Bronchial epithelial cell (primary cell): ENCODE measurements at places on chromosomes 13 and 19.
A peak's percentile ranks its signal among the peaks of the same experiment; 100 is the strongest.

- DNase-seq = no peak
Measured at GRCh38 chr13:111327730-111328573, 7.5 kb downstream of the TEX29 start.

DNA sequence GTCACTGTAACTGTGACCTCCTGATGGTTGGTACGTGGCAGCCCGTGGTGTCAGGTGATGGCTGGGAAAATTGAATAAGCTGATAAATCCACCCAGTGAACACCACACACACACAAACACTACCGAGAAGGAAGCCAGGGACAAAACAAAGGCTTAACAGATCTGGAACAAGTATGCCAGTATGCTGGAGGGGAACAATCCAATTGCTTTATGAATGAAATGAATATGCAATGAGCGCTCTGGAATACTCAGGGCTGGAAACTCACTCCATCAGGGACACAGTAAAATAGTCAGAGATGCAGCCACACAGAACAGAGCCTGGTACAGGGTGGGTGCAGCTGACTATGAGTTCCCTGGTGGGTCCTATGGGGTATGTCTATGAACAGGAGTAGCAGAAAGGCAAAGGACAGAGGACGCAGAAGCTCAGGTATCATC is 16.7 kb downstream of the TMTC4 start:
- no peak for DNase-seq

GRCh38 chr19:32287086-32287485 is 58.3 kb upstream of the ZNF507 start:
- no peak for DNase-seq

DNA sequence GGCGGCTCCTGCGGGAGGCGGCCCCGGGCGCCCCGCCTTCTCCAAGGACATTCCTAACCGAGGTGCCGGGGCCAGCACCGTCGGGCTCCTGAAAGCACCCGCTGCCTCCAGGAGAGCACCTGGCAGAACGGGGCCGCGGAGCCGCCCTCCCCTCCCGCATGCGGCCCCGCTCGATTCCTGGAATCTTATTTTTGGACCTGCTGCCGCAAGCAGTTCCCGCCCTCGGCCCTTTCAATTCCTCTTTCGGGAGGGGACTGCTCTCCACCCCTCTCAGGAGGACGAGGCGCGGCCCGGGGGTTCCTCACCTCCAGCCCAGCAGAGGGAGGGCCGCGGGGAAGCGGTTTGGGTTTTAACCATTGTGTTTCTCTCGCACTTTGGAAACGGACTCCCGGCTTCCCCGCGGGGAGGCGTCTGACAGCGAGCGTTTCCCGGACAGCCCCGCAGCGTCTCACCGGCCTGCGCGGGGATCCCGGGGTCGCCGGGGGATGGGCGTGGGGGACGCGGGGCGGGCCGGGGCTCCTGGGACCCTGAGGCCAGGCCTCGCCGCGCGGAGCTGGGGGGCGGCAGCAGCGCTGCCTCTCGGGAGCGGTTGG is 849 bp downstream of the GAS6 start:
- no peak for DNase-seq

GRCh38 chr13:78600280-78600883 is 3.0 kb downstream of the POU4F1 start:
- no peak for DNase-seq

- DNase-seq = no peak
Measured at GRCh38 chr13:110932588-110932987, 17.7 kb upstream of the ANKRD10 start.

DNA sequence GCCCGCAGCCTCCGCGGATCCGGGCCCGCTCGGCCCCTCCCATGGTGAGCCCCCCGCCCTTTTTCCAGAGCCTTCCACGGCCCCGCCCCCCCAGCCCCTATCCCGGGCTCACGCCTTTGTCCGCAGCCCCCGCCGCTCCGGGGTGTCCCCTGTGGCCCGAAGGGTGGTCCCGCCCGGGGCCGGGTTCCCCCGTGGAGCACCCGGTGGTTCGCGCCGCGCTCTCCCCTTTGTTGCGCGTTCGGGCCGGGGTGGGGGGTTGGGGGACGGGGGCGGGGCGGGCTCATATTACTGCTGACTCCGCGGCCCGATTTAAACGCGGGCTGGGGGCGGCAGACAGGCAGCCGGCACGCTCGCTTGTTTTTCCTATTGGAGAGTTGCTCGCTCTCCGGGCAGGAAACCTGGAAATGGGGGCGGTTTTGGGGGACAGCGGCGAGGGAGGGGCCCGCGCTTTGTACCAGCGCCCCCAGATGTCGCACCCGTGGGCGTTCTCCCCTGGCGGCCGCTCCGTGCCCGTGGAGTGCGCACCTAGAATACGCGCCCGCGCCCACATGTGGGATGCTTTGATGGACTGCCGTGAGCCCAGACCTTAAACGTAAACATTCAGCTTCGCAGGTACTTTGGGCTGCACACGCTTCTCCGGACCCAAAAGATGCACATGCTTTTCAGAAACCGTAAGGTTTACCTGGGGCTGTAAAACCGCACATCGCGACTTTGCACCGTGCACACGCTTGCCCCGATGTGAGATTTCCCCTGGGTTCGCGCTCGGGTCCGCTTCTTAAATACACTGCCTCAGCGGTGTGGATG is 699 bp downstream of the PTOV1 start:
- no peak for DNase-seq

- DNase-seq = peak; percentile 73
Measured at GRCh38 chr13:46687810-46688209, 109.2 kb downstream of the ESD start.

GRCh38 chr19:29001141-29001581 is 211.8 kb downstream of the UQCRFS1 start:
- DNase-seq = no peak

DNA sequence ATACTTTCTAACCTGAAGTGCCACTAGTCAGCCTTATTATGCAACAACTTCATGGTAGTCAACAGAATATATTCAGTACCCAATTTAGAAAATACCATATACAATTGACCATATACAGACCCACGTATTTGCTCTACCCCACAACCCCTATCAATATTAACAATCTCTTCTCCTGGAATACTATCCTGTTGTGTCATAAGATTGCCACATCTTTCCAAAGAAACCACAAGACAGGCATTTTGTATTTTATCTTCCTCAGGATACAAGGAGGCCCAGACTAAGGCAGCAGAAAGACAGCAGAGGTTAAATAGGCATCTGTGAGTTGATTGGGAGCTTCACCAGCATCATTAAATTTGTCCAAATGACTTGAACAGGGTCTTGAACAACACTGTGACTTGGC is 4.5 kb downstream of the SPART start:
- peak; percentile 42 for DNase-seq

- DNase-seq = peak; percentile 14
Measured at GRCh38 chr13:76222511-76222910, 586.4 kb downstream of the LMO7 start.

GRCh38 chr13:76637641-76638141 is 248.5 kb downstream of the KCTD12 start:
- no peak for DNase-seq

DNA sequence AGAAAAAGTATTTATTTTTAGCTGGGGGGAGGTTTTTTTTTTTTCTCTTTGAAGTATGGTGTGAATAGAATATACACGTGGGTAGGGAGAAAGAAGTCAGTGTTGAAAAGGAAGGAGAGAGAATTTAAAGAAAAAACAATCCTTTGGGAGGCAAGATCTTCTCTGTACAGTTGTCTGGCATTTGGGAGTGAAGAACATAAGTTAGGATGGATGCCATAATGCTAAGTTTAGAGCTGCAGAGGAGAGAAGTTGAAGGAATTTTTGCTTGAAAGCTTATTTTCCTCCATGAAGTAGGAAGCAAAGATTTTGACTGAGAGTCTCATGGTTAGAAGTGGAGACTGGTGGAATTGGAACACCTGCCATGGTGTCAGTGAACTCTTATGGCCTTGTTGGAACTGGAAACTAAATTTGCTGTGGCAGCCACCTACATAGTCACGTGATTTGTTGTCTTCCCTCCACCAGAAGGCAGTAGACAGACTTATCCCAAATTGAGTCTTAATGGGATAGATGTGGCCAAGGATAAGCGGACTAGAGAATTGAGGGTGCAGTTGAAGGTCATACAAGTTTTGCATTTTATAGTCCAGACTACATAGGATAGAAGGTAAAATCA is 22.0 kb downstream of the NDFIP2 start:
- DNase-seq = no peak

DNA sequence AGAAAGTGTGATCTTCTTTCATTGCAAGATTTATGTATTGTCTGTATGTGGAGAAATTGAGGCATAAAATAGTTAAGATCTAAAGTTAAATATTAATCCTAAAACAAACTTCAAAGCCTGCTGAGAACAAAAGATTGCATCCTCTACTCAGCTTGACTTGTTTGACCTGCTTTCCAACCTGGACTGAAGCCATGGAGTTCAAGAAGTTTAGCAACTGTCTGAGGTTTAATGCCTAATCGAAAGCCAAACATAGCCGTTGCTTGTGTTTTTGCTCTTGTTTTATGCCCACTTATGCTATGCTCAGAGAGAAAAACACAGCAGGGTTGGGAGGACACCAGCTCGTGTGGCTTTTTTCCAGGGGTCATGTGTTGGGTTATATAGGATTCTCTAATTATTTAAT is 135.6 kb downstream of the NUFIP1 start:
- peak; percentile 66 for DNase-seq

- no peak for DNase-seq
Measured at GRCh38 chr13:97506511-97506910, 72.5 kb downstream of the RAP2A start.

DNA sequence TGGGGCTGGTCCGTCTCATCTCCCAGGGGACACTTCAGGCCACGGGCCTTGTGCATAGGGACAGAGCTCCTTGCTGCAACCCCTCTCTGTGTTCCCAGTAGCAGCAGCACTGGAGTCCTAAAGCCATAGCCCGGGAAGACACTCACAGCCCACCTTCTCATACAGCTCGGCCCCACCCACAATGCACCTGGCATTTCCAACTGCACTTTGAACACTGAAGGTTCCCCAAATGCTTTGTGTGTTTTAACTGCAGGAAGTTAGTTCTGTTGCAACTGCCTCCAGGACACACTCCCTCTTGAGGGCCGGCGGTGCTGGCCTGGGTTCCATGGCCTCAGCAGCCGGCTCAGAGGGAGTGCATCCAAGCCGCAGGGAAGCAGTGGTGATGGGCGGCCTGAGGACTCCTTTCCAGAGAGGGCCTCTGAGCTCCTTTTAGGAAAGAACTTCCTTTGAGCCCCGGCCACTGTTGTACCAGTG is 22.7 kb upstream of the TMEM255B start:
- no peak for DNase-seq

GRCh38 chr19:18496167-18496979 is 25.5 kb downstream of the ELL start:
- peak; percentile 88 for DNase-seq
